Activated gamma-delta T cell (primary cell): ENCODE measurements at places on chromosomes 1 and 21.

DNA sequence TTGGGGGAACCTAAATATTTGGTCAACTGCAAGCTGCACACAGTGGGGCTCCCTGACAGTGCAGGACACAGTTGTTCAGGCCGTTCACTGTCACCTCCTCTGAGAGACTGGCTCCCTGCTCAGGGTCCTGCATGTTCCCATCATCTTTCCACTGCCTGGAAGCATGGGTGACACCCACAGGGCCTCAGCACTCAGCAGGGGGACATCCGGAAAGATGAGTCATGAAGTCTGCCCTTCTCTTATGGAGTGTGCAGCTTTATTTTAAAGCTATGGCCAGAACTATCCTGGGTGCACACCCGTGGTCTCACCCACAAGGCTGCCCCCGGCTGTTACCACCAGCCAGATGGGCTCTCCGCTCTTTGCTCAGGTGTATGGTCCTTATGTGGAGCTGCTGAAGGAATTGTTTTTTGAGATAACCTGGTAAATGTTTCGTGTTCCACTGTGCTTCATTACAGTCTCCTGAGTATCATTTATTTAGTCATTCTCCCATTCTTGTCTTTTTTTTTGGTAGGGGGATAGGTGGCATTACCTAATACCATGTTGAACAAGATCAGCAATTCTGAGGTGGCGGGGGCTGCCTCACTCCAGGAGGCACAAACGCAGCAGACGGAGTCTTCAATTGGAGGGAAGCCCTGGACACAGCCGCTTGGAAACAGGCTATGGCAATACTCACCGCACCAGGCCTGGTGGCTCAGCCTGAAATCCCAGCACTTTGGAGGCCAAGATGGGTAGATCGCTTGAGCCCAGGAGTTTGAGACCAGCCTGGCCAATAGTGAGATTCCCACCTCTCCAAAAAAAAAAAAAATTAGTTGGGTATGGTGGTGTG lies 14.3 kb downstream of the TRIM11 start:
- no peak for DNase-seq

- peak; percentile 52 for DNase-seq
Observed at GRCh38 chr1:211133836-211134669, at the start of gene KCNH1. KCNH1 (minus strand) TSS chr1:211134148; CDS start chr1:211133945, 203 bp downstream.

GRCh38 chr1:86377341-86377740 lies 18.8 kb downstream of the ODF2L start:
- no peak for DNase-seq

GRCh38 chr1:211735208-211736170 lies 60.1 kb upstream of the NEK2 start:
- DNase-seq: no peak

- no peak for DNase-seq
Observed at GRCh38 chr1:54835970-54836369, 34.8 kb upstream of the TTC22 start.

DNA sequence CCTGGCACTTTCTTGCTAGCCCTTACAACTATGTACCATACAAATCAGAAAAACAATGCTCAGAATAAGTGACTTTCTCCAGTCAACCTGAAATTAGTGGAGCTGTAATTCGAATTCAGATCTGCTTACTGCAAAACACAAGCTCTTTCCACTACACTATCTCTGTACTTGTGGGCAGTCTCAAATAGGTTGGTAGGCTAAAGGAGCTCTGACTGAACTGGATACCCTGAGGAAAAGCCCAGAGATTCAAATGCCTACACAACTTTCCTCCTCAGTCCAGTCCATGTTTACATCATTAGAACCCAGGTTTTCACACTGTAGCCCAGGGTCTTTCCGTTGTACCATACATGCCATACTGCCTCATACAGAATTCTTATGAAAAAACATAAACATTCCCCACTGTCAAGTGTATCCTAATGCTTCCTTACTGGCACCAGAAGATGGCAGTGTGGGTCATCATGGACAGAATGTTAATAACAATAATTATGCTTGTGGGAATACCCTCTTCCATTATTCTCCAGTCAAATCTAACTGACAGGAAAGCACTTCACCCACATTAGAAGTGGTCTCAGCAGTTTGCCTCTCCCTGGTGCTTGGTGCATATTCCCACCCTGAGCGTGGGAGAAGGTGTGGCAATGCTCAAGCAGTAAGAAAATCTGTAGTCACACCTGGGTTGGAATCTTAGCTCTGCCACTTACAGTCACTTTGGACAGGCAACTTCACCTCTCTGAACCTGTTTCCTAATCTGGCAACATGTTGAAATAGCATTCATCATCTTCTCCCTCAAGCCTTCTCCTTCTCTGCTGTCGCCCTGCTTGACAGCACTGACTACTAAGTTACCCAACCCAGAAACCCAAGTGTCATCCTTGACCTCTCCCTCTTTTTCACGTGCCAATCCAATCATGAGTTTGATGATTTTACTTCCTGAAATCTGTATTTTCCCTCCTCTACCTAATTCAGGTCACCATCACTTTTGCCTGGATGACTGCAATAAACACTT lies 14.4 kb upstream of the ZFYVE9 start:
- no peak for DNase-seq

GRCh38 chr1:72911656-72912055 lies 629.3 kb upstream of the NEGR1 start:
- no peak for DNase-seq

DNA sequence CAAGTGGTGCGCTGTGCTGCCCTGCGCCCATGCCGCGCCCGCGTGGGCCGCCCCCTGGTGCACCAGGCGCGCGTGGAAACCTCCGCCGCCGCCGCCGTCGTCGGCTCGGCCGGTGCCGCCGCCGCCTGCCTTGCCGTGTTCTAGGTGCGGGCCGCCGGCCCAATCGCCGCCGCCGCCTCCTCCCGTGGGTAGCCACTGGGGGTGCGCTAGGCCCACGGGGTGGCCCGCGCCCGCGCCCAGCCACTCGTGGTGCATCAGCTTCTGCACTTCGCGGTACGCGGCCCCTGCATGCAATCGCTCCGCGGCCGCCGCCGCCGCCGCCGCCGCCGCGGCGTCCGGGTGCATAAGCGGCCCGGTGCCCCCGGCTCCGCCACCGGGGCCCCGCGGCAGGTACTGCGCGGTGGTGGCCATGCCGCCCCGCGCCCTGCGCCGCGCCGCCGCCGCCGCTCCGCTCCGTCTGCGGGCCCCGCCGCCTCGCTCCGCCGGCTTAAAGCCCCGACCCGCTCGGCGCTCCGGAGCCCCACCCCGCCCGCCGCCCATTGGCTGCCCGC lies at the start of gene POU3F1:
Gene POU3F1, minus strand, starts transcription at position 461 of the 551 bp plus-strand sequence. Its CDS starts 50 bp downstream, at position 411.
- DNase-seq: no peak

- no peak for DNase-seq
Observed at GRCh38 chr1:155218854-155219591, 10.5 kb downstream of the MTX1 start.

DNA sequence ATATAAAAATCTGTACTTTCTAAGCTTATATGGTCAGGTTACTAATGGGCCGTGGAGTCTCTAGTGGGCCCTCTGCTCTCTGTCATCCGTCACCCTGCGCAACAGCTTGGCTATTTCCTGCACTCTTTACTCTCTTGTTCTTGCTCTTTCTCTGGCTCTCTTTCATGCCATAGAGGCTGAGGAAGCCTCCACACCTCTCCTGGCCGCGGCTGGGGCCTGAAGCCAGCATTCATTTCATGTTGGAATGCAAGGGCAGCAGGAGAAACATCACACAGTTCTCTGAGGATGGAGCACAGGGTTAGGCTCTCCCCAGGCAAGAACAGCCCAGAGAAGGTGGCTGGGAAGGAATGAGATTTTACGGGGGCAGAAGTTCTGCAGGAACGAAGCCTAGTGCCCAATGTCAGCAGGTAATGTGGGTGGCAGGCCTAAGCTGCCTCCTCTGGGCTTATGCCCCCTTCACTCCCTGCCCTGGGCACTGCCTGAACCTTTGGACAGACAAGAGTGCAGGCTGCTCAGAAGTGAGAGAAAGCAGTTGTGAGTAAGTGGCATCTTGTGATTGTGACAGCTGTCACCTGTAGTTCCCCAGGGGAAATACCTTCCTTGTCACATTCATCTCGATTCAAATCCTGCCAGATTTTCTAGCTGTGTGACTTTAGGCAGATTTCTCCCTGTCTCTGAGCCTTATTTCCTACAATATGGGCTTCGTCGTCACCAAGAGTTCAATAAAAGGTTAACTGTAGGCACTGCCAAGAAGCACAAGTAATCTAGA lies 3.6 kb upstream of the FHAD1 start:
- no peak for DNase-seq

- DNase-seq: no peak
Observed at GRCh38 chr1:243542739-243543415, 287.0 kb downstream of the SDCCAG8 start.

- no peak for DNase-seq
Observed at GRCh38 chr1:8879922-8880676, 1.6 kb upstream of the ENO1 start.

- no peak for DNase-seq
Observed at GRCh38 chr1:198588845-198589244, 48.4 kb upstream of the ATP6V1G3 start.

- DNase-seq: no peak
Observed at GRCh38 chr1:167276969-167277368, 56.3 kb downstream of the POU2F1 start.

DNA sequence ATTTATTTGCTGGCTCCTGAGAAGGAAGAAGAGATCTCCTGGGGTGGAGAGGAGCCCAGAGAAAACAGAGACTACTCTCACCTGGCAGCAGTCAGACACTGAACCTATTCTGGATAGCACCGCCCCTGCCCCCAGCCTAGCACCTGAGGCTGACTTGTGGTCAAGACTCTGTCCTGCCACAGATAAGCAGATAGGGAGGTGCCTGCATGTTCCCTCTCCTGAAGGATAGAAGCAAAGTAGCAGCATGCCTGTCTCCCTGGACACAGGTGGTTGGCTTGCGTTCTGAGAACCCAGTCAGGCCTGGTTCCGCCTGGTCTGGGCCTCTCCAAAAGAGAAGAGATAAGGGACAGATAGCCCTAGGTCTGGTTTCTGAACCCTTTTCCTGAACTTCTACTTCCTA lies 1.3 kb upstream of the EFNA3 start:
- no peak for DNase-seq

DNA sequence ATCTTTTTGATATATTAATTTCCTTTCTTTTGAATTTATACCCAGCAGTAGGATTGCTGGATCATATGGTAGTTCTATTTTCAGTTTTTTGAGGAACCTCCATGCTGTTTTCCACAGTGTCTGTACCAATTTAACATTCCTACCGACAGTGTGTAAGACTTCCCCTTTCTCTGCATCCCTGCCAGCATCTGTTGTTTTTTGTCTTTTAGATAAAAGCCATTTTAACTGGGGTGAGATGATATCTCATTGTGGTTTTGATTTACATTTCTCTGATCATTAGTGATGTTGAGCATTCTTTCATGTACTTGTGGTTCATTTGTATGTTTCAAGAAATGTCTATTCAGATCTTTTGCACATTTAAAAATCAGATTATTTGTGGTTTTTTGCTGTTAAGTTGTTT lies 62.4 kb upstream of the STUM start:
- no peak for DNase-seq

GRCh38 chr1:222250376-222250775 lies 297.5 kb downstream of the HHIPL2 start:
- no peak for DNase-seq

- no peak for DNase-seq
Observed at GRCh38 chr1:157199421-157199755, 61.2 kb upstream of the ETV3 start.

DNA sequence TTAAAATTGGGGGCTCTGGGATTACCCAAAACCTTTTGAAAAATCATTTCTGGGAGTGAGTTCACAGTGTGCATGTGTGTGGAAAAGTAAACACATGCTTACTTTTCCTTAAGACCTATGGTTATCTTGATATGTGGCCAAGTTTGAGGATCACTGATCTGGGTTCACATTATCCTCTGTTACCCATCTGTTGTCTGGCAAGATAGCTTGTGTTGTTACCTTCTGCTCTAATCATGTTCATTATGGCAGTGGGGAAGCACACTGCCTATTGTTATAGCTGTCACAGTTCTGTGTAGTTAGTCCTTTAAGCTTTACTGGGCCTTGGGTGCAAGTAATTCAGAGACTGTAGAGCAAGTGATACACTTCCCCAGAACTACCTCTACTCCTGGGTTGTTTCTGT lies 5.0 kb downstream of the CTBS start:
- no peak for DNase-seq

DNA sequence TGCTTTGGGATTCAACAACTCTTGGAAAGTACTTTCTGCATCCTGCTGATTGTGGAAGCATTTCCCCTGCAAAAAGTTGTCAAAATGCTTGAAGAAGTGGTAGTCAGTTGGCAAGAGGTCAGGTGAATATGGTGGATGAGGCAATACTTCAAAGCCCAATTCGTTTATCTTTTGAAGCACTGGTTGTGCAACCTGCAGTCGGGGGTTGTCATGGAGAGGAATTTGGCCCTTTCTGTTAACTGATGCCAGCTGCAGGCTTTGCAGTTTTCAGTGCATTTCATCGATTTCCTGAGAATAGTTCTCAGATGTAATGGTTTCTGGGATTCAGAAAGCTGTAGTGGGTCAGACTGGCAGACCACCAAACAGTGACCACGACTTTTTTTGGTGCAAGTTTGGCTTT lies 47.6 kb upstream of the GJA5 start:
- DNase-seq: no peak

GRCh38 chr1:6972399-6972798 lies 187.1 kb downstream of the CAMTA1 start:
- DNase-seq: no peak

DNA sequence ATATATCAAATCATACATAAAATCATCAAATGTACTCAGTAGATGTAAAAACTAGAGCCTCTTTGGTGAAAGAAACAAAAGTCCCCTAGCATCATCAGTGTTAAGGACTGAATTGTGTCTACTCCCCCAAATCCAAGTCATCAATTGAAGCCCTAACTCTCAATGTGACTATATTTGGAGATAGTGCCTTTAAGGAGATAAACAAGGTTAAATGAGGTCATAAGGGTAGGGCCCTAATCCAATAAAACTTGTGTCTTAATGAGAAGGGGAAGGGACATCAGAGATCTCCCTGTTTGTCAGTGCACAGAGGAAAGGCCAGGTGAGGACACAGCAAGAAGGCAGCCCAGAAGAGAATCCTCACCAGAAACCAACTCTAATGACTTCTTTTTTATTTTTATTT lies 33.5 kb downstream of the USP24 start:
- DNase-seq: no peak

- DNase-seq: no peak
Observed at GRCh38 chr1:245132771-245133170, 22.0 kb upstream of the KIF26B start.

DNA sequence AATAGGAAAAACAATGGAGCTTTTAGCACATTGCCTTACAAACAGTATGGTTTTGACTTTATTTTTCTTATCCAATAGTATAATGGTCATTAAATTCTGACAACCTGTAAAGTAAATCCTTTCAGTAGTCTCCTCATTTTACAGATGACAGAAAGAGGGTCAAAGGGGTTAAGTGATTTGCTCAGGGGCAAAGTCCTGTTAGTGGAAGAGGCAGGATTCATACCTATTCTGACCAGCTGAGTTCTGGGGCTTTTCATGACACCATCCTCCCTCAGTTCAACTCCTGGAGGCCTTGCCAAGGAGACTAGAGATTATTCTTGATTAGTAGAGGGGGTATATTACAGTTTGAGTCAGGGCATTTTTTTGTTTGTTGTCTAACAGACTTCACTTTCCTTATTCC lies 278.7 kb upstream of the DUSP10 start:
- no peak for DNase-seq

GRCh38 chr1:160646711-160647328 lies at the start of gene SLAMF1:
SLAMF1 (minus strand) TSS chr1:160647044; CDS start chr1:160646945, 99 bp downstream.
- no peak for DNase-seq

GRCh38 chr1:44326821-44327465 lies 28.1 kb downstream of the ERI3 start:
- DNase-seq: no peak

GRCh38 chr1:209344156-209344555 lies 239.4 kb upstream of the CAMK1G start:
- no peak for DNase-seq

- DNase-seq: no peak
Observed at GRCh38 chr1:245074232-245074747, 80.5 kb upstream of the KIF26B start.
